ENCODE measurements at places on chromosomes 2 and 18. TPM values are rescaled to one million over a fixed set of nuclear protein-coding genes. Genes with fewer than 3 reads are reported as not detected.

Gene PKDCC
- 124 TPM for total RNA-seq

- DNase-seq, result no peak
- no peaks in the 10 kb centered on the region for H3K4me1 ChIP-seq
- H3K27me3 ChIP-seq, result no peaks in the 10 kb centered on the region
- peak overlapping the region; percentile 76 for H3K27ac ChIP-seq
- no peaks in the 10 kb centered on the region for H3K36me3 ChIP-seq
- peak overlapping the region; percentile 29 for H3K4me3 ChIP-seq
Measured at GRCh38 chr2:235088496-235088921, 136.7 kb downstream of the SH3BP4 start.

DNA sequence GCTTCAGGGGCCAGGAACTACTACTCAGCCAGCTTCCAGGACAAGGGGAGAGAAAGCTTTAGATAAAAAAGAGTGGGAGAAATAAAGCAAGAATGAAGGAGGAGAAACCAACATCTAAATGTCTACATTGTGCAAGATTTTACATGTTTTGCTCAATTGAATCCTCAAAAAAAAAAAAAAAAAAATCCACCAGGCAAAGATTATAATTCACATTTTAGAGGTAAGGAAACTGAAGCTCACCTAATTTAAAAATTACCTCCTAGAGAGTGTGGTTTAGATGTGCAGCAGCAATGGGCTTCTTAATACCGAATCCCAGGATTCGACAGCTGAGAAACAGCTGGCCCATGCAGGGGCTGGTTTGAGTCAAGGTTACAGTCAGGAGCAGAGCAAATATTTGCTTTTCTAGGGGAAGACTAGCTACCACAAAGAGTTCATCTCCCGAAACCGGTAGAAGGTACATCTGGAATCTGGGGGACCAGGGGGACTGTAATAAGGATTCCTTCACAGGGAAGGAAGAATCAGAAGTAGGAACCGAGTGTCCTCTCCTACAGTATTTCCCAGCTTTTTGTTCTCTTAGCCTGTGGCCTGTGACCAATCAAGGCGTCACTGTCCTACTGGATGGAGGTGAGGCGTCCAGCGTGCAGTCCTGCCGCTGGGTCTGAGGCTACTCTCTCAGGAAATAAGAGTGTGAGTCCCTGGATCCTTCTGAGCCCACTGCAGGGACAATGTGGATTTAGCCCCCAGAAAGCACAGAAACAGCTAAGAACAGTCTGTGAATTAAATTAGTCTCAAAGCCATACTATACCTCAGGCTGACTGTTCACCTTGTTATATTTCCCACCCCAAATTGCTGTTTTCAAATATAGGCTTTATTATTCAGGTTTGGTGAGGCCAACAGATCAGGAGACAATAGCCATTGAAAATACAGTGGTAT, 42.3 kb downstream of the IL1R2 start:
- H3K36me3 ChIP-seq, result no peaks in the 10 kb centered on the region
- no peaks in the 10 kb centered on the region for H3K4me1 ChIP-seq
- no peak for DNase-seq
- H3K27ac ChIP-seq, result peak overlapping the region; percentile 63

- no peak for DNase-seq
- H3K4me1 ChIP-seq, result peaks cover 57% of the 10 kb centered on the region
- no peaks in the 10 kb centered on the region for H3K27me3 ChIP-seq
- H3K4me3 ChIP-seq, result no peak overlapping the region
- no peak overlapping the region for H3K27ac ChIP-seq
Measured at GRCh38 chr2:190663839-190664238, 15.0 kb downstream of the NAB1 start.

- H3K36me3 ChIP-seq, result peaks cover 99% of the 10 kb centered on the region
- no peak overlapping the region for H3K4me3 ChIP-seq
- DNase-seq, result no peak
Measured at GRCh38 chr2:28411166-28411755, 18.6 kb downstream of the FOSL2 start.

DNA sequence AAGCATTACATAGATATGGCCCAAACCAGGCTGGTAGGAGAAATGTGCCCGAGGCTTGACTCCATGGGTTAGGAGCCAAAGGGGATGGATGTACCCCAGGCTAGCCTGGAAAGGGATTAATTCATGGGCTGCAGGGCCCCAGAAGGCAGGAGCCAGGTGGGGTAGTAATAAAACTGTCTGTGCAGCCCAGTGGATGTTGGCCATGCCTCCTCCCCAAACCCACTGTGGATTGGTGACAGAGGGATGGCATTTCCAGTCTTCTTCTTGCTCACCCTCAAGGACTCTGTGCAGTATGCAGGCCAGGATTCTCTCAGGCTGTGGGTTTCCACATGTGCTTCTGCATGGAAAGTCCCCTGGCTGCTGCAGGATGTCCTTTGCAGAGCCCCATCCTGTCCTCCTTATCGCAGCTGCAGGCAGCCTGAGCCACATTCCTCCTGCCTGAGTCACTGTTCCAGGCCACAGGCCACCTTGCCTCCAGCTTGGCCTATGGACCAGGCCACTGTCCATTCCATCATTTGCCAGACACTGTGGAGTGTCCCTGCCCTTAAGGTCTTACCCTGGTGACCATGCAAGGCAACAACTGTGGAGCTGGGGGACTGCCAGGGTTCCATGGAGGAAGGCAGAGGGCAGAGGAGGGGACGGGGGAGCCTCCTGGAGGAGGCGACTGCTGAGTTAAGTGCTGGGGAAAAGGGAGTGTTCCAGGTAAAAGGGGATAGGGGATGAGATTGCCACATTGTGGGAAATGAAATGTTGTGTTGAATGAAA, 38.9 kb downstream of the INO80C start:
- no peaks in the 10 kb centered on the region for H3K27me3 ChIP-seq
- no peaks in the 10 kb centered on the region for H3K36me3 ChIP-seq
- peaks cover 23% of the 10 kb centered on the region for H3K4me1 ChIP-seq
- H3K27ac ChIP-seq, result peak overlapping the region; percentile 59
- peak; percentile 79 for DNase-seq

GRCh38 chr2:136361521-136361920, 243.6 kb upstream of the CXCR4 start:
- H3K27me3 ChIP-seq, result no peaks in the 10 kb centered on the region
- no peak overlapping the region for H3K4me3 ChIP-seq
- DNase-seq, result no peak
- no peaks in the 10 kb centered on the region for H3K36me3 ChIP-seq
- H3K27ac ChIP-seq, result no peak overlapping the region
- H3K4me1 ChIP-seq, result no peaks in the 10 kb centered on the region

DNA sequence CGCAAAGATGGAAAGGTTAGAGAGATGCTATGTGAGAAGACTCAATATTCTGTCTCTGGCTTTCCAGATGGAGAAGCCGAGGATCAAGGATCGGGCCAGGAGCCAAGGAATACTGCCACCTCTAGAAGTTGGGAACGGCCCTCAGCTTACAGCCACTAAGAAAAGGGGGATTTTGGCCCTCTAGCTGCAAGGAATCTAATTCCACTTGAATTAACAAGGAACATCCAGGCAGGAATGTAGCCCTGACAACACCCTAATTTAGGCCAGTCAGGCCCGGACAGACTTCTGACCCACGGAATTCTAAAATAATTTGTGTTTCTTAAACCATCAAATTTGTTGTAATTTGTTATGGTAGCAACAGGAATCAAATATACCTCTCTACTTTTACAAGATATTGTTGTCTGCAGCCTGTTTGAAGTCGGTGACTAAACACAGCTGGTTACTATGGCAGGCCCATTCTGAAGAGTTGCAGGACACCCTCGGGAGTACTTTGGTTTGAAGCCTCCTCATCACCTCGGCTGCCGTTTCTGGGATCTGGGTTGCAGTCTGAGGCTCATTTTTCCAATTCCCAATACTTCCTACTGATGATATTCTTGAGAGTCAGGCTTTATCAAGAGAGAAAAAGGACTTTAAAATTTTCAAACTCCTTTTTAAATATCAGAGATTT, 1131.2 kb downstream of the TSN start:
- H3K27me3 ChIP-seq, result no peaks in the 10 kb centered on the region
- no peaks in the 10 kb centered on the region for H3K4me1 ChIP-seq
- H3K4me3 ChIP-seq, result no peak overlapping the region
- H3K36me3 ChIP-seq, result no peaks in the 10 kb centered on the region
- no peak overlapping the region for H3K27ac ChIP-seq

GRCh38 chr2:172931256-172931894, 144.3 kb upstream of the MAP3K20 start:
- DNase-seq, result peak; percentile 28
- peak overlapping the region; percentile 71 for H3K27ac ChIP-seq
- H3K27me3 ChIP-seq, result no peaks in the 10 kb centered on the region
- H3K4me3 ChIP-seq, result peak overlapping the region; percentile 34
- no peaks in the 10 kb centered on the region for H3K36me3 ChIP-seq

GRCh38 chr2:224904381-224904780, 137.9 kb downstream of the DOCK10 start:
- no peak overlapping the region for H3K27ac ChIP-seq
- no peaks in the 10 kb centered on the region for H3K36me3 ChIP-seq
- no peaks in the 10 kb centered on the region for H3K4me1 ChIP-seq
- no peak for DNase-seq
- H3K4me3 ChIP-seq, result no peak overlapping the region

GRCh38 chr18:74994502-74995418, 214.2 kb downstream of the PTGR3 start:
- no peak for DNase-seq
- no peaks in the 10 kb centered on the region for H3K4me1 ChIP-seq
- no peaks in the 10 kb centered on the region for H3K27me3 ChIP-seq
- H3K27ac ChIP-seq, result no peak overlapping the region

DNA sequence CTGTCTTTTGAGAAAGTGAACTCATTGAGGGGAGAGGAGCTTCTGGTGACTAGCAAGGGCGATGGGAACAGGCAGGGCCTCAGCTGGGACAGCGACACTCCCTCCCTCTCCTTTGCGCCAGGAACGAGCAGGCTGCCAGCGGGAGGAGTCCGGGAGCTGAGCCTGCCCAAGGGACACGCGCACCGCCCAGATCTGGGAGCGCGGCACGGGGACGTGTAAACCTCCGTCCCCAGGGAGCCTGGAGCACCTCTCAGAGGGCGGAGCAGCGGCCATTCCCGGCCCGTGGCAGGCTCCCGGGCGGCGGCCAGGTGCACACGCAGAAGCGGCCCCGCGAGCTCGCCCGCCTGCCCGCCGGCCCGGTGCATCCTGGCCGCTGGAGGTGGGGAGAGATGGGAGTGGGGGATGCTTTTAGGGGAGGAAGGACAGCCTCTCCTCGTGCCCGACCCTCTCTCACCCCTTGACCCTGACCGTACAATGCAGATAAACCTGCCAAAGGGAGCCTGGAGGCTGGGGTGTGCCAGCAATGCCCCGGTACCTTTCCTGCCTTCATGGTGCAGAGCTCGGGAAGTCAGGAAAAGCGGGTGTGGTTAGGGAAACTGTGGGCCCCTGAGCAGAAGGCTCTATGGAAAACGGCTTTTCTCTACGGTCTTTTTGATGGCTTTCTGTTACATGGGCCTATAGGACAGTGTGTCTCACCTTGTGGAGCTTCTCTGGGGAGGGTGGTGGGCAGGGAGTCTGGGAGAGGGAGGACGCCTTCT, 2.2 kb downstream of the AQP4 start:
- no peaks in the 10 kb centered on the region for H3K36me3 ChIP-seq
- no peaks in the 10 kb centered on the region for H3K27me3 ChIP-seq
- no peaks in the 10 kb centered on the region for H3K4me1 ChIP-seq
- peak overlapping the region; percentile 32 for H3K4me3 ChIP-seq
- no peak overlapping the region for H3K27ac ChIP-seq
- peak; percentile 88 for DNase-seq

Gene FARSB
- total RNA-seq, result 19.5 TPM

- H3K4me1 ChIP-seq, result peaks cover 2% of the 10 kb centered on the region
- H3K27ac ChIP-seq, result no peak overlapping the region
- no peaks in the 10 kb centered on the region for H3K27me3 ChIP-seq
Measured at GRCh38 chr2:64237266-64237665, 93.0 kb upstream of the PELI1 start.

DNA sequence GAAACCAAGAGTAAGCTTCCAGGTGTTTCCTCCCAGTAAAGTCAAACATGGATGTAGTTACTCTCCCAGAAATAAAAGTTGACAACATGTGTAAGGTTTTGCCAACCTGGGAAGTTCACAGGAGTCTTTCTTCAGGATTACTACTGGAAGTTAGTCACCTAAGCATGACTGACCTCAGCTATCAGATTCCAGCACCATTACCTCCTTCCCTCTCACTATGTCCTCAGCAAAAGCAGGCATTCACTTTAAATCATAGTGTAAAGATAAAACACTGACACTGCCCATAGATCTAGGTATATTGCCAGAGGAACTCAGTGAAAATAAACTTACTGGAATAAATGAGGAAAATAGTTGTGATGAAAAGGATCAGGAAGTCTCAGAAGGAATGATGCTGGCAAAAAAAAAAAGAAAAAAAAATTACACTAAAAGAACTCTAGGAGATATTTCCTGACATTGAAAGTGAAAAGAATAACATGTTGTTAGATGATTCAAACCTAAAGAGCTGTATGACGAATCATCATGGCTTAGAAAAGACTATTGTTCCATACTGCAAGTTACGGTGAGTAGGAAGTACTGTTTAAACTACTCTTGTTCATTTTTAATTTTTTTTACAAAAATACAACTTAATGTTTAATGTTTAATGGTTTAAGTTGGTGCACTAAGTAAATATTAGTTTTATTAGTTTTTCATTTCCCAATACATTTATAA, 484.5 kb upstream of the ZNF804A start:
- H3K27ac ChIP-seq, result no peak overlapping the region
- H3K4me3 ChIP-seq, result no peak overlapping the region
- H3K27me3 ChIP-seq, result no peaks in the 10 kb centered on the region
- H3K36me3 ChIP-seq, result no peaks in the 10 kb centered on the region
- no peak for DNase-seq
- H3K4me1 ChIP-seq, result no peaks in the 10 kb centered on the region

DNA sequence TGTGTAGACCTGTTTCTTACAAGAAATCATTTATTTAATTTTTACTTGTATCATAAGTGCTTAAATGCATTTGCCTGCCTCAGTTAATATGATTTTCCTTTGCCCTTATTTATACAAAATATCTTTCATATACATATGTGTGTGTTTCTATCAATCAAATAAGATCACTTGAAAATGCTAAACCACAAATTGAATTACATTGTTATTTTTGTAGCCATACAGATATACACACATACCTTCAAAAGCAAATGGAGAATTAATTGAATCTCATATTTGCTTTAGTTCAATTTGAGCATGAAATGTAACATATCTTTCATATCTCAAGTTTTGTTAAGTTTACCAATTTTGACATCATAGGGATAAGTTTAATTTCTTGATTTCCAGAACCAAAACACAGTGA, 755.8 kb upstream of the PIK3C3 start:
- no peak overlapping the region for H3K4me3 ChIP-seq
- no peak overlapping the region for H3K27ac ChIP-seq
- H3K27me3 ChIP-seq, result no peaks in the 10 kb centered on the region
- H3K4me1 ChIP-seq, result no peaks in the 10 kb centered on the region
- no peaks in the 10 kb centered on the region for H3K36me3 ChIP-seq

Gene LIPG
- 0.32 TPM for total RNA-seq

- H3K4me3 ChIP-seq, result no peak overlapping the region
- no peaks in the 10 kb centered on the region for H3K27me3 ChIP-seq
- no peaks in the 10 kb centered on the region for H3K36me3 ChIP-seq
- no peak for DNase-seq
- peaks cover 6% of the 10 kb centered on the region for H3K4me1 ChIP-seq
Measured at GRCh38 chr18:58344861-58345463, 283.9 kb downstream of the ALPK2 start.
